Ovary (tissue), 10 donors: ENCODE measurements at places on chromosomes 2 and 18. TPM values are rescaled to one million over a fixed set of nuclear protein-coding genes. Genes with fewer than 3 reads are reported as not detected.
A peak's percentile ranks its signal among the peaks of the same experiment; 100 is the strongest.

DNA sequence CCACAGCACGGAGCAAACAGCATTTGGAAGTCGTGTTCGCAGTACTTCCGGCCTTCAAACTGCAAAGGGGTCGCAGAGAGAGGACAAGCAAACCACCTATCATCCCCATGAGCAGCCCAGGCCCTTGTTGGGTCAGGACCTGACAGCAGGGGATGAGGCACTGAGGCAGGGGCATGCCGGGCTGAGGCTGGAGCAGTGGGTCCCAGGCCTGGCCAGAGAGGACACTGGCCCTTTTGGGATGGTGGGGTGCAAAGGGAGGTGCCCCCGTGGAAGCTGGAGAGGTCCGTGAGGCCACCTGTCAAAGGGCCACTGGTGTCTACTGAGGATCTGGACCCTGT lies 8.9 kb downstream of the GPR17 start:
- no peak overlapping the region for H3K27ac ChIP-seq
- no peaks in the 10 kb centered on the region for H3K27me3 ChIP-seq
- no peaks in the 10 kb centered on the region for H3K36me3 ChIP-seq
- peaks cover 4% of the 10 kb centered on the region for H3K4me1 ChIP-seq

DNA sequence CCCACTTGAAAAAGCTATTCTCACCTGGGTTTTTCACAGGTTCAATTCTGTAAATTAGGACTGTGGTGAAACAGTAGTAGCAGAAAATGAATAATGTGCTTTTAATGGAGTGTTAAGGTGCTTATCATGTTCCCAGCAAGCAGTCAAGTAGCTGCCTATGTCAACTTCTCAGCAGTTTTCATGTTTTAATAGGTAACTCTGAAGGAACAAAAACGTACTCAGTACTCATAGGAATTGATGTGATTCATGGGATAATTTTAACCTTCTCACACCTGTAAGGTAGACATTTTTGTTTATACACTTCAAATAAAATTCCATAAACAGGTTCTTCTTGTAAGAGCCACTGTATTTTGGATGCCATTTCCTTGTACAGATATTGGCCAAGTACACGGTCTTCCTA lies 801.6 kb downstream of the MBD2 start:
- no peaks in the 10 kb centered on the region for H3K4me1 ChIP-seq
- no peak for DNase-seq
- no peak overlapping the region for H3K27ac ChIP-seq
- no peak overlapping the region for H3K4me3 ChIP-seq

DNA sequence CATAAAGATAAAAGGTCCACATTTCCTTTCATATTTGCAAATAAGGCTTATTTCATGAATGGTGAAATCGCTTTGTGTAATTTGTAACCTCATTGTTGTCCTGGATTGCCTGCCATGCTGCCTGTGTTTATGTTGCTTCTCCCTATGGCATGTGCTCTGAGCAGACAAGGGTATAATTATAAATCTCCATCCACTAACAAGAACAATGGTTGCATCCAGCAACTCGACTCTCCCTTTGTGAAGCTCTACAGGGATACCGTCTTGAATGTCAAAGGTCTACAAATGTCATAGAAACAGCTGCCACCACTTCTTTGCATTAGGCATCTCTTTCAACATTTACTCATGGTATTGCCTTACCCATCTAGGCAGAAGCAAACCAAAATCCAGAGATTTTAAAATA lies 209.6 kb downstream of the SLC8A1 start:
- H3K36me3 ChIP-seq, result no peaks in the 10 kb centered on the region
- no peak overlapping the region for H3K4me3 ChIP-seq
- H3K27me3 ChIP-seq, result no peaks in the 10 kb centered on the region
- H3K27ac ChIP-seq, result no peak overlapping the region

- no peaks in the 10 kb centered on the region for H3K4me1 ChIP-seq
- no peaks in the 10 kb centered on the region for H3K27me3 ChIP-seq
- no peak overlapping the region for H3K4me3 ChIP-seq
- H3K36me3 ChIP-seq, result no peaks in the 10 kb centered on the region
Observed at GRCh38 chr2:121925466-121925865, 170.0 kb downstream of the TSN start.

- no peak for DNase-seq
- H3K27me3 ChIP-seq, result no peaks in the 10 kb centered on the region
- H3K27ac ChIP-seq, result no peak overlapping the region
- H3K4me1 ChIP-seq, result no peaks in the 10 kb centered on the region
- H3K36me3 ChIP-seq, result no peaks in the 10 kb centered on the region
- no peak overlapping the region for H3K4me3 ChIP-seq
Observed at GRCh38 chr18:63603772-63604171, 16.6 kb downstream of the SERPINB13 start.

DNA sequence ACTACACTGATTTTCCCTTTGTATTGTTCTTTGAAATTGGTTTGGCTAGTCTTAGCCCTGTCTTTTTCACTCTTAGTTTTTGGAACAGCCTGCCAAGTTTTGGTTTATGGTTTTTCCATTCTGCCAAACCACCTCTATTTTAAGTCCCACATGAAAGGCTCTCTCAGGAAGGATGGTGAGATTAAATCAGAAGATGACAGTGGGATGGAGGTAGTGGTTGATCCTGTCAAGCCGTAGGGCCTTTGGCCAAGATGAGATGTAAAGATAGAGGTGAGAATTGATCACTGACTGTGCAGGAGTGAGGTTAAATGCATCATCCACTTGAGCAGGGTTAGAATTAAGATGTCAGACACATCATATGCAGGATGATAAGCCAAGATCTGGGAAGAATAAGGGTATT lies 948.5 kb downstream of the SLC4A3 start:
- H3K27me3 ChIP-seq, result no peaks in the 10 kb centered on the region
- H3K4me1 ChIP-seq, result no peaks in the 10 kb centered on the region
- H3K36me3 ChIP-seq, result no peaks in the 10 kb centered on the region
- no peak overlapping the region for H3K27ac ChIP-seq
- H3K4me3 ChIP-seq, result no peak overlapping the region
- no peak for DNase-seq

GRCh38 chr2:117855886-117856285 lies 41.4 kb downstream of the DDX18 start:
- no peaks in the 10 kb centered on the region for H3K4me1 ChIP-seq
- H3K4me3 ChIP-seq, result no peak overlapping the region
- no peak overlapping the region for H3K27ac ChIP-seq

DNA sequence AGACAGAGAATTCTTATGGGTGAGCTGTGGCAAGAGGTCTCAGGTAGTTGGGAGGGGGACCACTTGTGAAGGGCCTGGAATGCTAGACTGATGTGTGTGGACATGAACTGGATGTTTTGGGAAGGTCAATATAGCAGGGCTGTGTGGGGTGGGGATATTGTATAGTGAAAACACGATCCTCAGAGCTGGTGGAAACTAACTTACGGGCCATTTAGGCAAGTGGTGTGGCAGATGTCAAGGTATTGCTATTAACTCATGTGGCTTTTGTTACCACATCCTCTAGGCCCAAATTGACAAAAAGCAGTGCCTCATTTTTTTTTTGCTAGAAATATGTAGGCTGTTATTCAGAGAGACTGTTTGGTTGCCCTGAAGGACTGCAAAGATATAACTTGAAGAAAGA lies 8.0 kb upstream of the GALNT1 start:
- H3K27me3 ChIP-seq, result no peaks in the 10 kb centered on the region
- no peaks in the 10 kb centered on the region for H3K36me3 ChIP-seq
- DNase-seq, result no peak
- no peaks in the 10 kb centered on the region for H3K4me1 ChIP-seq

DNA sequence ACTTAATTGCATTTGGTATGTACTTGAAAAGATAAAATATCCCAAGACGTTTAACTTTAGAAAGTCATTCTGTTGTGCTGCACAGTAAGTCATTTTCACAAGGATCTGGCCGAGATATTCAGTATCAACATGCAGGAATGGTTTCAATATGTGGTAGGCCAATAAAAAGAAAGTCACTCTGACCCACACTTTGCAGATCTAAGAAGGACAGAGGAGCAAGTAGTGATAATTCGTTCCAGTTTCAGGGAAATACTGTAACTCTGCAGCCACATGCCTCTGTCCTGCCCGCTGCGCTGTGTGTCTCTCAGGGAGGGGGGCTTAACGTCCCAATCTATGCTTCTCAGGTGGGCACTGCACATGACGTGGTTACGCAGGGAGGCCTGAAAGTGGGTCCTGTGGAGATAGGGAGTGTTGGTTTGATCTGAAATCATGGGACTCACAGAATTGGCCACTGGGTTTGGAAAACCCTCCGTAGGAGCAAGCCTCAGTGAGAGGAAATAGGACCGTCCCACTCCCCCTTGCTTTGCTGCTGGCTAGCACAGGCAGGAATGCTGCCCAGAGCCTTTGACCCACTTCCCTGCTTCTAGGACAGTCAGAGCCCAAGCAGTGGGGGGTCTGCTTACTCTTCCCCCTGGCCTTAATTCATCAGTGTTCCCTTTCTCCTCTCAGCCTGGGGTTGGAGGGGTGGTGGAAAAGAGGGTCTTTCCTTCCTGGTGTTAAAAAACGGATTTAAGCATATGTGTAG lies 314.7 kb upstream of the SPRED2 start:
- H3K27me3 ChIP-seq, result no peaks in the 10 kb centered on the region
- no peak overlapping the region for H3K27ac ChIP-seq
- H3K4me3 ChIP-seq, result no peak overlapping the region
- H3K36me3 ChIP-seq, result no peaks in the 10 kb centered on the region

DNA sequence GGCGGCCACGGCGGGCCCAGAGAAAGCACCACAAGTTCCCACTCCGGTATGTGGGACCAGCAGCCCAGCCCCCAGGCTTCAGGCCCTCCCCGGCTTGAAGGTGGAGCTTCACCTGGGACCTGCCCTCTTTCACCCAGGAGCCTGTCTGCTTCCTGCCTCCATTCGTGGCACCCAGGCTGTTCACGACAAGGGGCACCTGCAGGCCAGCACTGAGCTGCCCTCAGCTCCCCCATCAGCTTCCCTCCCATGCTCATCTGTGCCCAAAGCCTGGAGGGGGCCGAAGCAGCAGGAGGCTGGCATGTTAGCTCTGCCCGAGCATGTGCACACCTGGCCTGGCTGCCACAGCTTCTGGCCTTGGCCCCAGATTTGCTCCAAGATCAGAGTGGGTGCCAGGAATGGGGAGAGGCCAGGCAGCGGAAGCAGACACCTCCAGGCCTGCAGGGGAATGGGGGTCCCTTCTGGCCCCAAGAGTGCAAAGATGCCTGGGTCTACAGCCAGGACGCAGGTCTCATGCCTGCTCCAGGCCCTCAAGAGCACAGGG lies 312.4 kb upstream of the SYT4 start:
- no peaks in the 10 kb centered on the region for H3K4me1 ChIP-seq
- no peaks in the 10 kb centered on the region for H3K27me3 ChIP-seq
- H3K4me3 ChIP-seq, result no peak overlapping the region
- no peak overlapping the region for H3K27ac ChIP-seq
- no peaks in the 10 kb centered on the region for H3K36me3 ChIP-seq
- no peak for DNase-seq

DNA sequence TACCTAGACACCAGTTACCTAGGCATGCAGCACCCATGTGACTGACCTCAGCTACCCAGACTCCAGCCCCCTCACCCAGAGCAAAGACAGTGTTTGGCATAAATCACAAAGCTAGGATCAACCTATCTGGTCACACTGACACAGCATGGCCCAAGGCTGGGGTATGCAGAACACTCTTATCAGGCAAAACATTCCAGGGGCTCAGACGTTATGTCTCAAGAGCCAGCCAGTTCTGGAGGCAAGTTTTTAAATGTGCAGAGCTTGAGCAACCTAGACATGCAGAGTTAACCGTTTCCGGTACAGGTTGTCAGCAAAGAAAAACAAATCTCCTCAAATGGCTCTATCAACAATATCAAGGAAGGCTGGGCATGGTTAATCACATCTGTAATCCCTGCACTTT lies 92.8 kb downstream of the AP1S3 start:
- no peaks in the 10 kb centered on the region for H3K36me3 ChIP-seq
- no peaks in the 10 kb centered on the region for H3K27me3 ChIP-seq
- peaks cover 1% of the 10 kb centered on the region for H3K4me1 ChIP-seq
- no peak overlapping the region for H3K4me3 ChIP-seq
- no peak for DNase-seq

DNA sequence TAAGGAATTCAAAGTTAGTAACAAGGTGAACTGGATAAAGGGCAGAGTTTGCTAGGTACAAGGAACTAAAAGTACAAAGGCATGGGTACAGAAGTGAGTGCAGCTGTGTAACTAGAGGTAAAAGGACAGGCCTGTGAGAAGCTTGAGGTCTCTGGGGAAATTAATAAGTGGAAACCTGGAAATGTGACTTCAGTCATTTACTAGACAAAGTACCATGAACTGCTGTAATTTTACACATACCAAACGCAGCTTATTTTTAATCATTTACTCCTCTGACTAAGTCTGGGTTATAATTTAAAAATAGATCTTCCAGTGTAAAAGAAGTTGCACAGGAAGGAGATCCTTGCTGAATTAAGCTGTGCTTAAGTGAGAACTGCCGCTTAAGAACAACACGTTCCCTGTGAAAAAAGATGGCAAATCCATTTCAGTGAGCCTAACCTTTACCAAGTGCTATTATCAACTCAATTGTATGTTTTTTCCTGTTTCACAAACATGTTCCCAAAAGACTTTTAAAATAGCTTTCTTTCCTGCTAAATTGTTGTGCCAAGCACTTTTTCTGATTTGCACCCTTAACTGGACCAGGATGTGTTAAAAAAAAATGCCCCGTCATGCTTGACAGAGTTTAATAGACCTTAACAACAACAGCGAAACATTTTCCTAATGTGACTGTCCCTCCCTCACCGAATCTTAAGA lies 44.3 kb downstream of the CALCRL start:
- peak overlapping the region; percentile 8 for H3K27ac ChIP-seq
- H3K27me3 ChIP-seq, result no peaks in the 10 kb centered on the region
- no peak overlapping the region for H3K4me3 ChIP-seq

DNA sequence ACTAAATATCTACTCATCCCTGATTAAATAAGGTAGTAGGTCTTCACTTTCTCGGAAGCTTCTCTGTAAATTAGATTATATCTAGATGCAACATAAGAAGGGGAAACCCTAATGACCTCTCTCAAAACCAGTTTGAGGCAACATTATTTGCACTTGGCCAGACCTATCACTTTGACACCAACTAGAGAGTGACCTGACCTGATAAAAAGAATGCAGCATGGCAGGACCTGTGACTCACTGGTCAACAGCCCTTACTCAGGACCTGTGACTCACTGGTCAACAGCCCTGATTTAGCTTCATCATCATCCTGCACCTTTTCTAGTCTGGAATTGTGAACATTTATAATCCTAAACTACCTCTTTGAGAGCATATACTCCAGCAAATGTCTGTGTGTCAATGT lies 1957.7 kb upstream of the CELF4 start:
- no peaks in the 10 kb centered on the region for H3K4me1 ChIP-seq
- no peak overlapping the region for H3K27ac ChIP-seq
- no peak overlapping the region for H3K4me3 ChIP-seq
- no peak for DNase-seq
- no peaks in the 10 kb centered on the region for H3K27me3 ChIP-seq

DNA sequence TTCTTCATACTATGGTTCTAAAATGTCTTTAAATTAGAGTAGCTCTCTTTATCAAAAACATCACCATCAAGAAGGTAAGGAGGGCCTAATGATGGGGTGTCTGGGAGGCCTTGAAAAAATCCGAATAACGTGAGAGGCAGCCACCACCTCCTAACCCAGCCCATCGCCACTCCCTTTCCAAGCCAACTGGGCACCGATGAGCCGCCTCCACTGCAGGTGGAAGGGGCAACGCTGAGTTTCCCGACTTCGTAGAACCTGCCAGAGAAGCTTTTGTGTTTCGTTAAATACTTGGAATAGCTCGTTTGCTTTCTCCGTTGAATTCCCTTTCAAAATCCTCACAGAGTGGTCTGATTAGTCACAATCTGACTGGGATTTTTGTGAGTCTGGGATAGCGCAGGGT lies 22.0 kb upstream of the RPL31 start:
- H3K36me3 ChIP-seq, result no peaks in the 10 kb centered on the region
- no peak overlapping the region for H3K27ac ChIP-seq
- H3K27me3 ChIP-seq, result no peaks in the 10 kb centered on the region
- no peak for DNase-seq
- H3K4me3 ChIP-seq, result no peak overlapping the region

Gene FEV
- not detected for total RNA-seq

Gene THSD7B
- total RNA-seq, result 0.57 TPM

Gene BOLL
- total RNA-seq, result not detected

Gene PTRHD1
- total RNA-seq, result 21.1 TPM

Gene L3MBTL4
- total RNA-seq, result 49.9 TPM

Gene CYP27A1
- total RNA-seq, result 22.0 TPM

Gene ALLC
- total RNA-seq, result not detected
